ENCODE measurements at places on chromosomes 1 and 21.

DNA sequence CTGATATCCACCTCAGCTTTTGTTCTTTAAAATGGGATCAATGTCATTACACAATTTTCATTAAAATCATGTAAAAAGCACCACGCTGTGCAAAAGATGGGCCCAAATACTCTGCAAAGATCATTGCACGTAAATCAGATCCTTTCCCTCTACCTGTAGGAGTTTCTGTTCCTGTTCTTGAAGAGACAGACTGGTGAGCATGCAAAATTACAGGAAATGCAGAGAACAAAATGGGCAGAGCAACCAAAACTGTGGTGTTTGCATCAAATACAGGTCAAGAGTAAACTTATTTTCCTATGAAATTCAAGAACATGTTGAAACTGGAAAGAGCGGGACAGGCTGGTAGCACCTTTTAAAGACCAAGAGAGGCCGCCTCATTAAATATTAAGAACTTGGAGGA, 294.9 kb upstream of the ADGRL2 start:
- no peaks in the 10 kb centered on the region for H3K36me3 ChIP-seq
- no peak for DNase-seq
- no peak overlapping the region for H3K27ac ChIP-seq
- H3K4me3 ChIP-seq = no peak overlapping the region
- H3K27me3 ChIP-seq = no peaks in the 10 kb centered on the region
- H3K4me1 ChIP-seq = no peaks in the 10 kb centered on the region

DNA sequence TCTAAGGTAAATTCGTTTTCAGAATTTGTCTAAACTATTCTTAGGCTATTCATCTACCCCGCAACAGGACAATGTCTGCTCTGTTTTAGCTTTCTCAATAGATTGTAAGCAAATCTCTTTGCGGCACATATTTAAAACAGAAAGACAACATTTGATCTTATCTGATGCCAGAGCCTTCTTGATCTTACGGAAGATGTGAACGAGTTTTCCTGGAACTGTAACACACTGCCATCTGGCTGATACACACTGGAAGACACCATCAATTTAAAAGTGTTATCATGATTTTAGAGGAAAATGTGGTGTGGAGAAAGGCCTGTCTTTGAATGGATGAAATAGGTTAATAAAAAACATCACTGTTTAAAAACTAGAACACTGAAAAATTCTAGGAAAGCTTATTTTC, 36.1 kb downstream of the COA6 start:
- peak overlapping the region; percentile 84 for H3K27ac ChIP-seq
- no peaks in the 10 kb centered on the region for H3K27me3 ChIP-seq
- peaks cover 30% of the 10 kb centered on the region for H3K4me1 ChIP-seq
- peaks cover 41% of the 10 kb centered on the region for H3K36me3 ChIP-seq

DNA sequence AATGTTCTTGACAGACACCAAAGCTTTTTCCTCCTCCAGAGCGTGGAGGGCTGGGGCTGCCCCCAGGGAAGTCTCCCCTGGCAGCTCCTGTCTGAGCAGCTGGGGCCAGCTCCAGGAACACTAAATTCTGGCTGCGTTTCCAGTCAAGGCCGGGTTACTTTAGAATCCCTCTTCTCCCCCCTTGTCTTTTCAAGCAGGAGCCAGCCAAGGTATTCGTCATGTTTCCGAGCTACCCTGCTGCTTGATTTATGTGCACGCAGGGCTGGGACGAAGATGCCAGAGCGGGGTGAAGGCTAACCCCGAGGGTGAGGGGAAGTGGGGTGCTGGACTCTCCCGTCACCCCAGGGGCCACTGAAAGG, 68.1 kb upstream of the ANGPTL1 start:
- peaks cover 2% of the 10 kb centered on the region for H3K27me3 ChIP-seq
- no peak overlapping the region for H3K27ac ChIP-seq
- no peak for DNase-seq
- no peaks in the 10 kb centered on the region for H3K36me3 ChIP-seq

DNA sequence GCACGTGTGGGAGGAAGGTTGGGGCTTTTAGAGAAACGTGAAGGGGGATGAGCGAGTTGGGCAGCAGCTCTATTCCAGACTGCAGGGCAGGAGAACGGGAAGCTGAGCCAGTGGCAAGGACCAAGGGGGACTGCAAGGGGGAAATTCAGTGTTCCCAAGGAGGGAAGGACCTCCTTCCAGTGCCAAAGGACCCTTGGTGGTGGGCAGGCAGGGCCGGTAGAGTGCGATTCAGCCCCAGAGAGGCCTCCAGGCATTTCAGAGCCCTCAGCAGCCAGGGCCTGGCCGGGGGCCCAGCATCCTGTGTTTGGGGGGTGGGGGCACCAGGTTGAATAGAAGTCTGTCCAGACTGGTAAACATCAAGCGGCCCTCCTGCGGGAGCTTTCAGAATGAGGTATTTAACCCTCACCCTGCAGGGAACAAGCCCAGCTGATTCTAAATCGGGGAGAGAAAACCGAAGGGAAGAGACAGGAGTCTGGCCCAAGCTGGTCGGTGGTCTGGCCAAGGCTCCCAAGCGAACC, 2.3 kb downstream of the COL9A2 start:
- peak overlapping the region; percentile 80 for H3K4me3 ChIP-seq
- H3K36me3 ChIP-seq = peaks cover 4% of the 10 kb centered on the region
- peaks cover 24% of the 10 kb centered on the region for H3K27me3 ChIP-seq
- H3K27ac ChIP-seq = peak overlapping the region; percentile 41

DNA sequence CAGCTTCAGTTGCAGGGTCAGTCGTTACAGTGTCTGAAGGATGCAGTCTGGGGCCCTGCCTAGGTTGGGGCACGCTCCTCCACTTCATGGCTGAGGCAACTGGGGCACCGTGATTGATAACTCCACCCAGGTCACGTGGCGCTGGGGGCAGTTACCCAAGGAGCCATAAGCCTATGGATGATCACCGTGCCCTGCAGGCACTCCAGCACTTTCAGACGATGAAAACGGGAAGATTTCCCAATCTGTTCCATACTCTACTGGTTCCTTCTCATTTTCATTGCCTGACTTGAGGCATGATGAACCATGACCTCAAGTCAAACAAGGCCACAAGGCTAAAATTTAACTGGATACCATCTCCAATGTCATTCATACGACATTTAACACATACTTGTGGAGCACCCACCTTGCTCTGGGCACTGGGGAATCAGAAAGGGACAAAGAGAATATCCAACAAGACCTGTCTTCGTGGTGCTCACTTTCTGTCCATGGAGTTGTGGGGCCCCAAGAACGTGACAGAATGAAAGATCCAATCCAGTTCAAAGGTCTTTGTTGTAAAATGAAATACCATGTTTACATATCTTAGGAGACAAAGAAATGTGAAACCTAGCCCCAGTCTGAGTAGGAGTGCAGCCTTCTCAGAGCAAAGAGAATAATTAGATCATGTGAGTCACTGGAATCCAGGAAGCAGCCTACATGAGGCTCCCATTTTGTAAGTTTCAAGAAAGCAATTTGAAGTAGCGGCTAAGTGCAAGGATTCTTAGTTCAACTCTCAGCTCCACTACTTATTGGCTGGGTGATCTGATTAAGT, 39.4 kb upstream of the SPOCD1 start:
- H3K36me3 ChIP-seq = no peaks in the 10 kb centered on the region
- no peaks in the 10 kb centered on the region for H3K4me1 ChIP-seq
- no peaks in the 10 kb centered on the region for H3K27me3 ChIP-seq
- no peak overlapping the region for H3K27ac ChIP-seq

DNA sequence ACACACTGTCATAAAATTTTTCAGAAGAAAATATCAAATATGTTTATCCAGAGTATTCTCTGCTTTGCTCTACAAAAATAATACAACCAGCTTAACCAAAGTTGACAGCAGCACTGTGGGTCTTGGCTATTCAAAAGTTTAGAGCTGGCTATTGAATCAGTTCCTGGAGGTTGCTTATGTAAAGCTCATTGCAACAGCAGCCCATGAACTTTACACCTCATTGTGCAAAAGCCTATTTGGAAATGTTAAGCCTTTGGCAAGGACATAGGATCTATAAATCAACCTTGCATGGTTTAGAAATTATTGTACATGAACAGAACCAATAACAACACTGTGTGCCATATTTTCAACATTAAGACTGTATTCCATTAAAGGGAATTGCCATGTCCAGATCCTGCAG, 714.9 kb downstream of the ADGRL2 start:
- DNase-seq = no peak
- no peaks in the 10 kb centered on the region for H3K27me3 ChIP-seq
- no peak overlapping the region for H3K27ac ChIP-seq
- H3K4me3 ChIP-seq = no peak overlapping the region
